ENCODE measurements at places on chromosomes 16 and 17. TPM values are rescaled to one million over a fixed set of nuclear protein-coding genes. Genes with fewer than 3 reads are reported as not detected.

DNA sequence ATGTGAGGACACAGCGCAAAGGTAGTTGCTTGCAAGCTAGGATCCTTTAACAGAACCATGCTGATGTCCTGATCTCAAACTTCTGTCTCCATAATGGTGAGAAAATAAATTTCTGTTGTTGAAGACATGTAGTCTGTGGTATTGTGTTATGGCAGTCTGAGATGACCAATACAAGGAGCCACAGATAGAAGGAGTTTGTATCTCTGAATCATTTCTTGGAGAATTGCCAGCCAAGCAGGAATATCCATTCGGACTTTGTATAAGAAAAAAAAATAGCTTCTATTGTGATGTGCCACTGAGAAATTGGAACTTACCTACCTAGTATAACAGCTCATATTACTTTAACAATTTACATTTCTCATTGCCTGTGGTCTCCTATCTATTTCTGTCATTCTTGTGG lies 447.6 kb upstream of the CA10 start:
- H3K27me3 ChIP-seq = no peaks in the 10 kb centered on the region
- no peaks in the 10 kb centered on the region for H3K4me1 ChIP-seq
- H3K4me3 ChIP-seq = no peak overlapping the region
- H3K27ac ChIP-seq = no peak overlapping the region
- no peak for DNase-seq

DNA sequence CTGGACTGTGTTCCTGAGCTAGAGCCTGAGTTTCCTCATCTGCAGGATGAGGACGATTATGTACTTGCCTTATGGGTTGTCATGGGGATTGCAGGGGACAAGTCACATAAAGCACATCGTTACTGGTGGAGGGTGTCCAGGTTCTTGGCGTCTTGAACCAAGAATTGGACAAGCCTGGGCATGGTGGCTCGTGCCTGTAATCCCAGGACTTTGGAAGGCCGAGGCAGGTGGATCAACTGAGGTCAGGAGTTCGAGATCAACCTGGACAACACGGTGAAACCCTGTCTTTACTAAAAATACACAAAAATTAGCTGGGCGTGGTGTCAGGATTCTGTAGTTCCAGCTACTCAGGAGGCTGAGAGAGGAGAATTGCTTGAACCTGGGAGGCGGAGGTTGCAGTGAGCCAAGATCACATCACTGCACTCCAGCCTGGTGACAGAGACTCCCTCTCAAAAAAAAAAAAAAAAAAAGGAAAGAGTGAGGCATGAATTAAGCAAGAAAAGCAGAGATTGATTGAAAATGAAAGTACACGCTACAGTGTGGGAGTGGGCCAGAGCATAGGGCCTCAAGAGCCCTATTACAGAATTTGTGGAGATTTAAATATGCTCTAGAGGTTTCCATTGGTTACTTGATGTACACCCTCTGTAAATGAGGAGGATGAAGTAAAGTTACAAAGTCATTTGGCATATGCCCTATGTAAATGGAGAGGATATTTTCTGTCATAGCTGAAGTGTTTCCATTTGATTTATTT lies 30.7 kb downstream of the ADGRG5 start:
- peaks cover 4% of the 10 kb centered on the region for H3K36me3 ChIP-seq
- H3K27me3 ChIP-seq = no peaks in the 10 kb centered on the region
- no peak overlapping the region for H3K27ac ChIP-seq
- DNase-seq = no peak
- H3K4me3 ChIP-seq = no peak overlapping the region

DNA sequence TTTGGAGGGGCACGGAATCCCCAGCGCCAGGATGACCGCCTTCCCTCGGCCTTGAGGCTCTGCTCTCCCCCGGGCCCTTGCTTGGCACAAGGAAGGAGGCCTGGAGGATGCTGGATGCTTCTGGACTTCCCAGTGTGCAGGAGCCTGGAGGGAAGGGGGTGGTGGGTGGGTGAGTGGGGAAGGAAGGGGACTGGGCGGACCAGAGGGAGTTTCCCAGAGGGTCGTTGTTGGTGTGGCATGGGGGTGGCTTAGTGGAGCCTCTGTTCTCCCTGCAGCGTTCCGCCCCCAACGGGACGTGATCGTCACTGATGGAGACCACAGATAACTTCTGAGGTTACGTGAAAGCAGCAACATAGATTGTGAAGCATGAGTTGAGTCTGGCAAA lies 140.0 kb downstream of the IRF8 start:
- H3K27me3 ChIP-seq = no peaks in the 10 kb centered on the region
- no peak for DNase-seq
- no peaks in the 10 kb centered on the region for H3K36me3 ChIP-seq
- H3K4me3 ChIP-seq = no peak overlapping the region
- no peak overlapping the region for H3K27ac ChIP-seq

- no peak for DNase-seq
- no peaks in the 10 kb centered on the region for H3K36me3 ChIP-seq
- no peak overlapping the region for H3K4me3 ChIP-seq
- no peaks in the 10 kb centered on the region for H3K4me1 ChIP-seq
- no peaks in the 10 kb centered on the region for H3K27me3 ChIP-seq
- no peak overlapping the region for H3K27ac ChIP-seq
Observed at GRCh38 chr17:78958641-78959127, 21.0 kb downstream of the LGALS3BP start.

- H3K27me3 ChIP-seq = no peaks in the 10 kb centered on the region
- no peak overlapping the region for H3K4me3 ChIP-seq
- H3K36me3 ChIP-seq = no peaks in the 10 kb centered on the region
- DNase-seq = no peak
- no peak overlapping the region for H3K27ac ChIP-seq
- peaks cover 1% of the 10 kb centered on the region for H3K4me1 ChIP-seq
Observed at GRCh38 chr16:56269281-56269680, 78.0 kb downstream of the GNAO1 start.

- H3K4me1 ChIP-seq = no peaks in the 10 kb centered on the region
- no peaks in the 10 kb centered on the region for H3K36me3 ChIP-seq
- DNase-seq = no peak
- H3K27ac ChIP-seq = no peak overlapping the region
- H3K27me3 ChIP-seq = no peaks in the 10 kb centered on the region
Observed at GRCh38 chr17:81200695-81201580, 21.8 kb downstream of the CEP131 start.

DNA sequence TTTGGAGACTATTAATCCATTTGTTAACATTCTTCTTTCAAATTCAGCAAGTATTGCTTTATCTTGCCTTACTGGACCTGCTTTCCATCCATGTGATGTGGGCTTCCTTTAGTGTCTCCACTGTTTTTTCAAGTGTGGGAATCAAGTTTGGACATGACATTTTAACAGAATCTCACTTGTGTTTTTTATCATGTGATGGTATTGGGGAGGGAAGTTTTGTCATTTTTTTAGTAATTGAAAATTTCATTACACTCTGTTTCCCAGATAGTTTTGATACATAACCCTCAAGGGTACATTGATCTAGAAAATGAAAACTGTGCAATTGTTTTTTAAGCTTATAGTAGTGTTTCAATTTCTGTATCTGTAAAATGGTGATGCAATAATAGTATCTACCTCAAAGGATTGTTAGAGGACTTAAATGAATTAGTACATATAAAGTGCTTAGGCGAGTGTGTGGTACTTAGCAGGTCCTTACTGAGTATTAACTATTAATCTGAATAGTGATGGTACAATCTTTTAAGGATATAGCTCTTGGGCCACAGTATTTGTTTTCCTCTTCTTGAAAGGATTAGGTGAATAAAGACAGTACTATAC lies 27.3 kb downstream of the AATF start:
- DNase-seq = no peak
- H3K27ac ChIP-seq = no peak overlapping the region
- H3K4me1 ChIP-seq = no peaks in the 10 kb centered on the region
- no peaks in the 10 kb centered on the region for H3K27me3 ChIP-seq

PLK1 gene
- total RNA-seq = 3.2 TPM

SBK1 gene
- total RNA-seq = 19.8 TPM

RPGRIP1L gene
- 2.0 TPM for total RNA-seq

DNA sequence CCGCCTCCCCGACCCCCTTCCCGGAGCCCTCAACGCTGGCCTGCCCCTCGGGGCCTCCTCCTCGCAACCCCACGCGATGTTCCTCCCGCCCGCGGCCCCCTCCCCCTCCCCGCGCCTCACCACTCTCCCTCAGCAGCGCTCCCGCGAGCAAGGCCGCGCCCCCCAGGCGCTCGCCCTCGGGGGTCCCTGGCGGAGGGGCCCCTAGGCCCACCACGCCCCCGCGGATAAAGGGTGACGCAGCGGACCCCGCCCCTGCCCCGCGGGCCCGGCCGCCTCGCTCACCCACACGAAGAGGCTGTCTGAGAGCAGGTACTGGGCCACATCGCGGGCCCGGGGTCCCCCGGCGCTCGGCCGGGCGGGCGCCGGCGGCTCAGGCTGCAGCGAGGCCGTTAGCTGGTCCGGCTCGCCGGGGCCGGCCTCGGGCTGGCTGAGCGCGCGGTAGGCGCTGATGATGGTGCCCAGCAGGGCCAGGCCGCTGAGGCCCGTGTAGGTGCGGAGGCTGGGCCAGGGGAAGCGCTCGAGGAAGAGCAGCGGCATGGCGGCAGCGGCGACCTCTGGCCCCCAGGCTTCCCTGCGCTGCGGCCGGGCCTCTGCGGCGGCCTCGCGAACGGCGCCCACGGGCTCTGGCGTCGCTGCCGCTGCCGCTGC lies 430 bp downstream of the AMFR start:
- H3K27ac ChIP-seq = peak overlapping the region; percentile 82
- no peaks in the 10 kb centered on the region for H3K36me3 ChIP-seq
- peaks cover 8% of the 10 kb centered on the region for H3K4me1 ChIP-seq
- no peak for DNase-seq
- H3K27me3 ChIP-seq = no peaks in the 10 kb centered on the region
- peak overlapping the region; percentile 73 for H3K4me3 ChIP-seq

DNA sequence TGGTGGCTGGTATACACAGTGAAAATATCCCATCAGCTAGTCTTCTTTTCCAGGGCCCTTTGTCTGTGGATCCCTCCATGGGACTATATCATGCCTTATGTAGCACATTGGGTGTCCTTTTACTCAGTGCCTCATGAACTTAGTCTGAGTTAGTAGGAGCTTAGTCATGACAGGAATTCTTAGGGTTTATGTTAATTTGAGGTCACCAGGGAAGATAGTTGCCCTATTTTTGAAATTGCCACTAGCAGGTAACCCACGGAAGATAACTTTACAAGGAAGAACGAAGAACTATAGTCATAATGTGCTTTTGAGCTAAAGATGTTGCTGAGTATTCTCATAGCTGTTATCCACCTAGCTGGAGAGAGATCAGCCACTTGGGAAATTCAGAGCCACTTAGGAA lies 14.8 kb upstream of the PLK1 start:
- no peaks in the 10 kb centered on the region for H3K4me1 ChIP-seq
- H3K36me3 ChIP-seq = peaks cover 61% of the 10 kb centered on the region
- H3K4me3 ChIP-seq = no peak overlapping the region
- H3K27me3 ChIP-seq = no peaks in the 10 kb centered on the region

ERI2 gene
- 3.6 TPM for total RNA-seq

GRCh38 chr16:50532576-50532975 lies 15.6 kb upstream of the NKD1 start:
- no peaks in the 10 kb centered on the region for H3K36me3 ChIP-seq
- no peaks in the 10 kb centered on the region for H3K27me3 ChIP-seq
- no peak overlapping the region for H3K27ac ChIP-seq
- DNase-seq = no peak

KCNJ18 gene
- total RNA-seq = not detected

DNA sequence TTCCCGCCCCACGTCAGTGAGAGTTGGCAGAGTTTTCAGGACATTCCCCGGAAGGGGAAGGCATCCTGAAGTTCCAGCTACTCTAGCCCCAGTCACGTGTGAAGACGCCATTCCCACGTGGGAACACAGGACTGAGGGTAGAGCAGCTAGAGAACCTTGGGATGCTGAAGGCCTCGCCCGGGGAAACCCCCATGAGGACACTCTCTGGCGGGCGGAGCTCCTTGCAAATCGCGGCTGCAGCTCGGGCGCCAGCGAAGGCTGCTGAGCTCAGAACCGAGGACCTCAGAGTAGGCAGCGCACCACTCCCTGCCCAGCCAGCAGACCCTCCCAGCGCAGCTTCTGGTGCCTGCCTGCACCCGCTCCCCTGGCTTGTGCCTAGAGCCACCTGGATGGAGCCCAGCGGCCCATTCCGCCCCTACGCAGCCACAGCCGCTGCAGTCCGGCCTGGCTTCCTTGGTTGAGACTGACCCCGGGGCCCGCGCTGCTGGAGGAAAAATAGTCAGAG lies 51.9 kb downstream of the SHCBP1 start:
- H3K4me1 ChIP-seq = no peaks in the 10 kb centered on the region
- H3K27ac ChIP-seq = no peak overlapping the region
- no peaks in the 10 kb centered on the region for H3K27me3 ChIP-seq
- H3K4me3 ChIP-seq = no peak overlapping the region
- no peaks in the 10 kb centered on the region for H3K36me3 ChIP-seq

GRCh38 chr17:54841656-54842055 lies 59.0 kb upstream of the TOM1L1 start:
- H3K27ac ChIP-seq = no peak overlapping the region
- H3K27me3 ChIP-seq = no peaks in the 10 kb centered on the region
- no peaks in the 10 kb centered on the region for H3K4me1 ChIP-seq
- no peak overlapping the region for H3K4me3 ChIP-seq
- H3K36me3 ChIP-seq = no peaks in the 10 kb centered on the region
